ENCODE measurements at places on chromosomes 1 and 21. TPM values are rescaled to one million over a fixed set of nuclear protein-coding genes. Genes with fewer than 3 reads are reported as not detected.

The GRIK3 gene
- not detected for total RNA-seq

The CRABP2 gene
- total RNA-seq: 676 TPM

- no peaks in the 10 kb centered on the region for H3K27me3 ChIP-seq
- H3K27ac ChIP-seq: no peak overlapping the region
- no peak overlapping the region for H3K4me3 ChIP-seq
- DNase-seq: no peak
Measured at GRCh38 chr1:232743999-232744398, 61.2 kb upstream of the MAP10 start.

GRCh38 chr1:116415699-116416533, 42.9 kb downstream of the ATP1A1 start:
- H3K4me3 ChIP-seq: no peak overlapping the region
- peak overlapping the region; percentile 77 for H3K27ac ChIP-seq
- H3K4me1 ChIP-seq: peaks cover 22% of the 10 kb centered on the region
- H3K27me3 ChIP-seq: no peaks in the 10 kb centered on the region
- no peaks in the 10 kb centered on the region for H3K36me3 ChIP-seq

DNA sequence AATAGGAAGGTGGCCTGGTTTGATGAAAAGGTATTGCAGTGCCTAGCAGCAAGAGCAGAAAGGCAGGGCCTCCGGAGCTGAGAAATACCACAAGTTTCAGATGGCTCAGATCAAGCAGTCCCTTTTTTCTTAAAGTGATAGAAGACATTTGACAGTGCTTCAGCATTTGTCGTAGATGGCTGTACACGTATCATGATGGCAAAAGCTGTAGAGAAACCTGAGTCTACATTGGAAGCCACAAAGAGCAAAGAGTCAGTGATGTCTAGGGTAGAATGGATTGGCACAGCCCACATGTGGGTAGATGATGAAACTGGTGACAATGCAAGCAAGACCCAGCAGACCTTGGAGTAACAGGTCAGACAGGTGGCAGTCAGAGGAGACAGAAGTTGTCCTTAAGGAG, 101.3 kb upstream of the ARTN start:
- H3K27me3 ChIP-seq: no peaks in the 10 kb centered on the region
- no peak overlapping the region for H3K4me3 ChIP-seq
- peaks cover 29% of the 10 kb centered on the region for H3K4me1 ChIP-seq
- H3K36me3 ChIP-seq: peaks cover 8% of the 10 kb centered on the region
- no peak for DNase-seq
- H3K27ac ChIP-seq: no peak overlapping the region

GRCh38 chr1:10484521-10484920, 9.8 kb downstream of the PEX14 start:
- H3K27me3 ChIP-seq: no peaks in the 10 kb centered on the region
- no peak overlapping the region for H3K4me3 ChIP-seq
- no peak overlapping the region for H3K27ac ChIP-seq
- peaks cover 4% of the 10 kb centered on the region for H3K4me1 ChIP-seq
- DNase-seq: no peak

- H3K4me1 ChIP-seq: no peaks in the 10 kb centered on the region
- H3K4me3 ChIP-seq: no peak overlapping the region
- no peak overlapping the region for H3K27ac ChIP-seq
- no peak for DNase-seq
Measured at GRCh38 chr21:28674763-28675162, 317.9 kb downstream of the LTN1 start.

The VSIG8 gene
- total RNA-seq: not detected

The CYP4B1 gene
- 0.27 TPM for total RNA-seq

GRCh38 chr1:241079047-241079446, 278.0 kb downstream of the RGS7 start:
- peaks cover 47% of the 10 kb centered on the region for H3K4me1 ChIP-seq
- H3K27ac ChIP-seq: no peak overlapping the region
- DNase-seq: no peak
- no peaks in the 10 kb centered on the region for H3K36me3 ChIP-seq
- H3K4me3 ChIP-seq: no peak overlapping the region

DNA sequence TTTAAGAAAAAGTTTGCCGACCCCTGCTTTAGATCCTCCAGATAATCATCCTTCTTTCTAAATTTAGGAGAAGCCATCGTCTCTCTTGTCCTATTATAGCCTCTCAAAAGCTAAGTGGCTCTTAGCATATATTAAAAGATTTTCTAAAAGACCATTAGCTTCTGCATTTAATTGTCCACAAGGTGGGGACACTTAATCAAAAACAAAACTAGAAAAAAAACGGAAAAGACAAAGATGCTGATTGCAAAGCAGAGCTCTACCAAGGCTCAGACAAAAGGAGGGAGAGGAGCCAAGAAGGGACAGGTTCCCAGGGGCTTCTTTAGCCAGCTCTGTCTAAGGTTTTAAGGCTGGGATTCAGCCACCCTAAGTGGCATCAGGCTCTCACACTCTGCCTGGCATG, 128.3 kb upstream of the HMGB4 start:
- H3K4me1 ChIP-seq: no peaks in the 10 kb centered on the region
- peak; percentile 31 for DNase-seq
- no peak overlapping the region for H3K4me3 ChIP-seq
- no peaks in the 10 kb centered on the region for H3K36me3 ChIP-seq

DNA sequence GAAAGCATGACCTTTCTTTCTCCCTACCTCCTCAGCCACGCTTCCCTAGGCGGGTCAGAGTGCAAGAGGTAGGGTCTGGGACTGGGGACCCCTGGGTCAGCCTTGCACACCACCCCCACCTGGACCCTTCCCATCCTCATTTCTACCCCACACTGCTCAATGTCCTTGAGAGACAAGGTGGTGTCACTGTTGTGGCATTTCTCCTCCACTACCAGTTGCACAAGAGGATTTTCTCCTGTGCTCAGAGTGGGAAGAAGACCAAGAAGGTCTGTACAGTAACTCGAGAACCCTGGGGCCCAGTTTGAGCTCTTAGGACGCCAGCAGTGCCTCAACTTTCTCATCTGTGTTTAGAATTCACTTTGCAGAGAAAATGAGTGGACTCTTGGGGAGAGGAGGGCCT, 49.4 kb upstream of the CD34 start:
- peak overlapping the region; percentile 72 for H3K4me3 ChIP-seq
- H3K27me3 ChIP-seq: peaks cover 75% of the 10 kb centered on the region
- H3K4me1 ChIP-seq: peaks cover 17% of the 10 kb centered on the region
- peaks cover 2% of the 10 kb centered on the region for H3K36me3 ChIP-seq
- DNase-seq: no peak

DNA sequence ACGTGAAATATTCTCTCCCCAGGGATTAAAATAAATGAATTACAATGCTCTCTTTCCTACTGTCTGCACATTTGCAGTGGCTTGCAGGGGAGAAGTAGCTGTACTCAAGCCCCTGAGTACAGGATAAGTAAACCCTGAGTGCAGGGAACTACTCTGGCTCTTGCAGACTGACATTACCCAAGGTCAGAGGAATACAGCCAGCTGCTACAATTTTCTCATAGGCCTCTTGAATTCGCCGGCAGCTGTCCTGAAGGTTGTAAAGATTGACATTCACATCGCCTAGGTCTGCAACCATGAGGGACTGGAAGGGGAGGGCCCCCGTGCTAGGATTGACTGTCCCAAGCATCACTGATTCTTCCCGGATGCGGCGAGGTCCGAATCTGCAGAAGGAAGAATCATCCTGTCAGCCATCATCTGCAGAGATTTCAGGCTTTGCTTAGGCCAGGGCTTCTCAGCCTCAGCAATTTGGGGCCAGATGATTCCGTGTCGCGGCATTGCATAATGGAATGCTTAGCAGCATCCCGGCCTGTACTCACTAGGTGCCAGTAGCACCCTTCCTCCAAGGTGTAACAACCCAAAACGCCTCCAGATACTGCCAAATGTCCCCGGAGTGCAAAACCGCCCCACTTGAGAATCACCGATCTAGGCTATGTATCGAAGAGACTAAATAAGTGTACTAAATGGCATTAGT, 1.7 kb downstream of the AGMAT start:
- no peak for DNase-seq
- peak overlapping the region; percentile 35 for H3K4me3 ChIP-seq
- no peaks in the 10 kb centered on the region for H3K36me3 ChIP-seq

The BSDC1 gene
- total RNA-seq: 73.4 TPM

GRCh38 chr1:9593492-9594465, 5.1 kb downstream of the TMEM201 start:
- no peaks in the 10 kb centered on the region for H3K27me3 ChIP-seq
- H3K36me3 ChIP-seq: peaks cover 2% of the 10 kb centered on the region
- DNase-seq: no peak
- no peak overlapping the region for H3K4me3 ChIP-seq
- peaks cover 35% of the 10 kb centered on the region for H3K4me1 ChIP-seq

GRCh38 chr1:88013485-88013884, 670.6 kb upstream of the PKN2 start:
- no peaks in the 10 kb centered on the region for H3K36me3 ChIP-seq
- no peak overlapping the region for H3K27ac ChIP-seq
- no peaks in the 10 kb centered on the region for H3K4me1 ChIP-seq

GRCh38 chr1:82337635-82338034, 536.9 kb downstream of the ADGRL2 start:
- no peak overlapping the region for H3K27ac ChIP-seq
- H3K27me3 ChIP-seq: no peaks in the 10 kb centered on the region
- no peak for DNase-seq

The PLA2G2D gene
- not detected for total RNA-seq

The HES4 gene
- 87.7 TPM for total RNA-seq

DNA sequence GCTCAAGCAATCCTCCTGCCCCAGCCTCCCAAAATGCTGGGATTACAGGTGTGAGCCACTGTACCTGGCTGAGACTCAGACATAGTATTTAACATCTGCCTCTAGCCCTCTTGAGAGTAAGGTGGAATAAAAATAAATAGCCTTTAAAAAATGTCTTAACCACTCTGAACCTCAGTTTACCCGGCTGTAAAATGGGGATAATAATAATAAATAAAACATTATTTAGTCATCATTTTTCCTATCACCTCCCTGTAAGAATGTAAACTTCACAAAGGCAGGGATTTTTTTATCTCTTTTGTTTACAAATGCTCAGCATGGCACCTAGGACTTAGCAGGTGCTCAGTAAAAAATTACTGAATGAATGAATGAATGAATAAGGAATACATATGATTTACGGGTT, 17.2 kb downstream of the EPHB2 start:
- no peak overlapping the region for H3K4me3 ChIP-seq
- peaks cover 2% of the 10 kb centered on the region for H3K36me3 ChIP-seq

DNA sequence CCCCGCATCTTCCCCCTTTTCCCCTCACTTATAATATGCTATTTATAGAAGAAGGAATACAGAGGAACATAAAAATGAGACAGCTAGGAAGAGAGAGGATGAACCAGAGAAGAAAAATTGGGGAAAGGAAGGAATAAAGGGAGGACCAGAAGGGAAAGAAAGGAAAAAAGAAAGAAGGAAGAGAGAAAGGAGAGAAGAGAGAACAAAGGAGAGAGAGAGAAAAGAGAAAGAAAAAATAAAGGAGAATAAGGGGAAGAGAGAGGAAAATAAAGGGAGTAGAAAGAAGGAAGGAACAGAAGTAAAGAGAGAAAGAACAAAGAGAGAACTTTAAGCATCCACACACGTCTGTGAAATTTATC, 11.2 kb upstream of the IGSF3 start:
- no peak for DNase-seq
- H3K27ac ChIP-seq: peak overlapping the region; percentile 65
- no peak overlapping the region for H3K4me3 ChIP-seq
- H3K36me3 ChIP-seq: no peaks in the 10 kb centered on the region

DNA sequence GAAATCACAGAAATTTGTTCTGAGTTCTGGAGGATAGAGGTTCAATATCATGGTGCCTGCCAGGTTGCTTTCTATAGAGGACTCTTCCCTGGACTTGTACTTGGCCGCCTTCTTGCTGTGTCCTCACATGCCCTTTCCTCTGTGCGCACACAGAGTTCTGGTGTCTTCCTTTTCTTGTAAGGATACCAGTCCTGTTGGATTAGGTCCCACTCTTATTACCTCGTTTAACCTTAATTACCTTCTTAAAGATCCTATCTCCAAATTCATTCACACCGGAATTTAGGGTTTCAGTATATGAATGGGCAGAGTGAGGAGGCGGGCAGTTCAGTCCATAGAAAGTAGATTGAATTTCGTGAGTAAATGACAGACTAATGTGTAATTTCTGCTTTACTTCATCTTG, 413.9 kb downstream of the NCAM2 start:
- H3K36me3 ChIP-seq: no peaks in the 10 kb centered on the region
- H3K4me3 ChIP-seq: no peak overlapping the region
- no peaks in the 10 kb centered on the region for H3K27me3 ChIP-seq
- no peak overlapping the region for H3K27ac ChIP-seq
- no peaks in the 10 kb centered on the region for H3K4me1 ChIP-seq

GRCh38 chr21:31457675-31458074, 113.6 kb upstream of the TIAM1 start:
- no peaks in the 10 kb centered on the region for H3K4me1 ChIP-seq
- H3K27me3 ChIP-seq: no peaks in the 10 kb centered on the region
- peaks cover 23% of the 10 kb centered on the region for H3K36me3 ChIP-seq

- H3K4me1 ChIP-seq: peaks cover 14% of the 10 kb centered on the region
- H3K4me3 ChIP-seq: no peak overlapping the region
- no peak overlapping the region for H3K27ac ChIP-seq
- H3K27me3 ChIP-seq: no peaks in the 10 kb centered on the region
- DNase-seq: no peak
Measured at GRCh38 chr1:163789911-163790310, 468.2 kb downstream of the NUF2 start.

DNA sequence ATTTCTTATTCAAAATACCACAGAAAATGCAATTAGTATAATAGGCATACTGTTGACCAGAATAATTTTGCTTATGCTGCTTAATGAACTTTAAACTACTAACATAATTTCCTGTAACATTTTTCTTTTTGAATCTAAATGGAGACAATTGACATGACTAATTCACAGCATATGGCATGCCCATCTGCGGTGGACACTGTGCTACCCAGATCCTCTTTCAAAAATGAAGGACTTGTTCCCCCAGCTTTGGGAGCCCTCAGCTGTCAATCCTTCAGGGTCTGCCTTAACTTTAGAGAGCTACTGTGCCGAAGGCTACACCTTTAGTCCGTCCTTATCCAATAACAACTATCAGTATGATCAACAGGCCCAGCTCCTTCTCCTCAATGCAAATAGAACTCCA, 789.0 kb downstream of the PLA2G4A start:
- H3K36me3 ChIP-seq: peaks cover 8% of the 10 kb centered on the region
- H3K4me1 ChIP-seq: no peaks in the 10 kb centered on the region
- no peak overlapping the region for H3K4me3 ChIP-seq

GRCh38 chr21:37001441-37001840, 5.1 kb upstream of the RIPPLY3 start:
- no peak overlapping the region for H3K4me3 ChIP-seq

- peaks cover 3% of the 10 kb centered on the region for H3K27me3 ChIP-seq
- H3K27ac ChIP-seq: no peak overlapping the region
- no peaks in the 10 kb centered on the region for H3K4me1 ChIP-seq
- peaks cover 4% of the 10 kb centered on the region for H3K36me3 ChIP-seq
- no peak for DNase-seq
- H3K4me3 ChIP-seq: no peak overlapping the region
Measured at GRCh38 chr21:30014886-30015285, 75.1 kb upstream of the GRIK1 start.

The TIAM1 gene
- 54.6 TPM for total RNA-seq

All from mesothelial cell of epicardium (in vitro differentiated cells).